NCI-H2081 treated with DMSO at 0.1 percent for 48 hours (cell line): ENCODE measurements at places on chromosomes 16 and 17.

DNA sequence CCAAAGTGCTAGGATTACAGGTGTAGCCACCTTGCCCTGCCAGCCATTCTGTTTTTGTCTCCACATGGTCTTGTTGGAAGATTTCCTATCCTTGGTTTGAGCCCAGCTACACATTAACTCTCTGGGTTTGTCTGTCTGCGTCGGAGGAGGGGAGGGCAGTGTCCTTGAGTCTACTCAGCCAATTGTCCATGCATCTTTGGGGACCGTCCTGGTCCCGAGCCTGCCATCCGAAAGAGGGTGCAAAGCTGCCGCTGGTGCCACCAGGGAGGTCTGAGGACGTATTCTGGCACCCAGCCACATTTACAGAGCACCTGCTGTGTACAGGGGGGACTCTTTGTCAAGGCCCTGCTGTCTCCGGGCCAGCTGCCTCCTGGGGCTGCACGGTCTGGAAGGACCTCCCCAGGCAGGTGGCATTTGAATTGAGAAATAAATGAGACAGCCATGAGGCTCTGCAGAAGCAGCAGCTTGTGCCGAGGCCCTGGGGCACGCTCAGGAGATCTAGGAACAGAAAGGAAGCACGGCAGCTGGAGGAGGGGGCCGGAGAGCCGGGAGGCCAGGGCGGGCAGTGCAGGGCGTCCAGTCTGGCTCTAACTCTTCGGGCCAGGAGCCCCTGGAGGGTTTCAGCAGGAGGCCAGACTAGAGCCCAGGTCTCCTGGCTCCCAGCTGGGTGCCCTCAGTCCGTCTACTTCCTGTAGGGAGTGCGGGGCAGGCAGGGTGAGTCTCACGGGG, 1.5 kb downstream of the CYBA start:
- DNase-seq: no peak

DNA sequence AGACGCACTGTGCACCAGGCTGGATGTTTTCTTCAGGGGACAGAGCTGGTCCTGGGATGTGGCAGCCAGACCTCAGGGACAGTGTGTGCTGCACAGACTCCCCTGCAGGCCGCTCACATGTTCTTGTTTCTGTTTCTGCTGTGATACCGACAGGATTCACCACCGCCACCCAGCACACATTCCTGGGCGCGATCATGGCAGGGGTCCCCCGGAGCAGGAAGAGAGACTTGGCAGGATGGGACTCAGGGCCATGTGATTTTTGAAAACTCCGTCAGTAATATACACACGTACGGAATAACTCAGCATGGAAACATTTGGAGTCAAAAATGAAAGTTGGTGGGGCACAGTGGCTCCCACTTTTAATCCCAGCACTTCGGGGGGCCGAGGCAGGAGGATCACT, 79.0 kb downstream of the HAPSTR1 start:
- DNase-seq: no peak

DNA sequence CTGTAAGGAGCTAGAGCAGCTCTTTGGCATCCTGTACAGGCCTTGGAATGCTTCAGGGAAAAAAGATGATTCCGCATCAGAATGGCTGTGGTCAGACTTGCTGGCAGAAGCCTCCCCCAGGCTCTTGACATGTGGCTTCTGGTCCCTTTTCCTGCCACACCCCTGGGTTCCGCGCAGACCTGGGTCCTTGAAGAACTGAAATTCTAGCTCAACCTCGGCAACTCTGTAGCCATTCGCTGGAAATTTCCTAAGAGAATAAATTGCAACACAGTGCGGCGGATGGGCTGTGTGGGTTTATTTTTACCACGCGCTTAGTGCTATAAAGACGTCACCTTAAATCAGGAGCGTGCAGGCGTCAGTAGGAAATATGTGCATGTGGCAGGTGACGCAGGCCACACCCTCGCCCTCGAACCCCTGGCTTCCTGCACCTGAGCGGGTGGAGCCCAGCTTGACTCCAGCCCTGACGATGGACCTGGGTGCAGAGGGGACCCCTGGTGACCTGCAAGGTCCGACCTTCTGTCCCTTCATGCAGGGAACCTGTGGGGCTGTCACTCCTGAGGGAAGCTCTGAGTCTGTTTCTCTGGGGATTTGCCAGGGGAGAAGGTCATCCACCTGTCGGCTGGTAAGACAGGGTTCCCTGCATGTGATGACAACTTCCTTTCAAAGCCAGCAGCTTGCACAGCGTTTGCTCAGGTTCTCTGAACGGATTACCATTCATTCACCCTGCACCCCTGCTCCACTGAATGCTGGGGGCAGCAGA, 46.3 kb downstream of the METRNL start:
- DNase-seq: no peak

DNA sequence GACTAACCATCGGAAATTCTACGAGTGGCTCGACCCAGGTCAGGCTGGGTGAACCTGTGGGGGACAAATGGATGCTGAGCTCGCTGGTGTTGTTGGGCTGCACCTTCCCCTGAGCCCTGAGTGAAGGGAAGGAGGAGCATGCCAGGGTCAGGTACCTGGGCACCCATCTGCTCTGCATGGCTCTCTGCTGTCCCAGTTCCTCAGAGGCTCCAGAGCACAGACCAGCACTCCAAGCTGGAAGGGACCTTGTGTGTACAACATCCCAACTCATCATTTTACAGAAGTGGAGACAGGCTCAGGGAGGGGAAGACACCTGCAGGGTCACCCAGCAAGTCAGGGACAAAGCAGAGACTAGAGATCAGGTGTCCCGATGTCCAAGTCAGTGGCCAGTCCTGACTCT, 84.9 kb upstream of the NLRP1 start:
- no peak for DNase-seq

GRCh38 chr17:50892101-50892776, 26.1 kb upstream of the TOB1 start:
- DNase-seq: no peak

GRCh38 chr16:78915811-78916345, 684.7 kb downstream of the MAF start:
- DNase-seq: no peak

DNA sequence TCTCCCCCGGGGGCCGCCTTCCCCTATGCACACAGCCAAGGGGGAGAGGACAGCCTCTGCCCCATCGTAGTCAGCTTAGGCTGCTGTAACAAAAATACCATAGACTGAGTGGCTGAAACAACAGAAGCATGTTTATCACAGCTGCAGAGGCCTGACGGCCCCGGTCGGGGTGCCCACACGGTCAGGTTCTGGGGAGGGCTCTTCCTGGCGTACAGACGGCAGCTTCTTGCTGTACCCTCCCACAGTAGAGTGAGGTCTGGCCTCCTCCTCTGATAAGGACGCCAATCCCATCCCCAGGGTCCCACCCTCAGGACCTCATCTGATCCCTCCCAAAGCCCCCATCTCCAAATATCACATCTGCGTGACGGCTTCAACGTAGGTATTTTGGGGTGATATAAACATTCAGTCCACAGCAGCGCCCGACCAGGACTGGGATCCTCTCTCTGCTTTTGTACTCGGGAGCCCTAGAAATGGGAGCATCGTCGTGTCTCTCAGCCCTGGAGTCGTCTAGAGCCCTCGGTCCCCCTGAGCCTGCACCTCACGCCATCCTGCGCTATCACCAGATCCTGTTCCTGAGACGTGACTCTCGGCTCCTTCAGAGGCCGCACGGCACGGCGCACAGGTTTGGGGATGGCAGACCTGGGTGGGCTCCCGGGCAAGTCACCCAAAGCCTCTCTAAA, 67.8 kb downstream of the RPH3AL start:
- no peak for DNase-seq

GRCh38 chr16:3444032-3444388, 530 bp downstream of the NAA60 start:
- DNase-seq: peak; percentile 5

DNA sequence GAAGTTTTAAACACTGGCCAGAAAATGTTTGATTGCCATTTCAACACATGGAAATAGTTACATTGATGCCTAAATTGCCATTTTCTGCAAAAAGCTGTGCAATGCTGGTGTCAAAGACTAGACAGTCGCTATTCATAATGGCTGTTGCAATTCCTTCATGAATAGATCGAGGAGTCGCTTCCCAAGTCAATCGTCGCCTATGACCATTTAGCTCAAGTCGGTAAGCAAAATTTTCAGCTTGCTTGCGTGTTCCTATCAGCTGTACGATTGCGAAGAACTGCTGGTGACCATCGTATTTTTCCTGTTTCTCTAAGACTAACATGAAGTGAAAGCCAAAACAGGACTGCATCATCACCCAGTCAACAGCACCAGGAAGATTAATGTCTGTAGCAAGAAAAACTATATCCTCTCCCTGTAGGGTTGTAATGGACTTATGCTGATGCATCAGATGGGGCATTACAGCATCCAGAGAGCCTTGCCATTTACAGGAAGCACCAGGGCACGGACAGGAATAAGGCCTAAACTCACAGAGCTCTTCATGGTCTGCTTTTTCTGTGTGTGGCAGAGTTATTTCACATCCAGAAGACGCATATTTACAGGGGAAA, 23.6 kb downstream of the SIAH1 start:
- no peak for DNase-seq

DNA sequence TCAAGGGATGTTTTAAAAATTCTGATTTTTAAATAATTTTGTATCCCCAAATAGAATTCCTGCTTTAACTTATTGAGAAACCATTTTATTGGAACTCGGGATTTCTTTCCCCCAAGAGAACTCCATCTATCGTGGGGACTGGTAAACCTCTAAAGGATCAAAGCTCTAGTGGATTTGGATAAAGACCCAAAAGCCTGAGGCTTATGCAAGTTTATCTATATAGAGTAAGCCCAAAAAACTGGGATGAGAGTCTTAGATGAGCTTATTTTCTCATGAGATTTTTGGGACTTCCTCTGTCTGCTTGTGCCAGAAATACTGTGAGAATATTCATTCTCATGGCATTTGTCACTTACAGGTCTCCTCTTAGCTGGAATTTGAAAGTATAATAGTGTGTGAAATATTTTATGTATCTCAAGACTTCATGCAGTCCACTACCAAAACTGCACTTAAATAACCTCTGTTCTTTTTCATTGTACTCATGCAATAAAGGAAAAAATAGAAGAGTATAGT, 333.1 kb downstream of the BCAS3 start:
- DNase-seq: no peak

- DNase-seq: no peak
Observed at GRCh38 chr16:69925311-69925710, 25.8 kb upstream of the CLEC18A start.

DNA sequence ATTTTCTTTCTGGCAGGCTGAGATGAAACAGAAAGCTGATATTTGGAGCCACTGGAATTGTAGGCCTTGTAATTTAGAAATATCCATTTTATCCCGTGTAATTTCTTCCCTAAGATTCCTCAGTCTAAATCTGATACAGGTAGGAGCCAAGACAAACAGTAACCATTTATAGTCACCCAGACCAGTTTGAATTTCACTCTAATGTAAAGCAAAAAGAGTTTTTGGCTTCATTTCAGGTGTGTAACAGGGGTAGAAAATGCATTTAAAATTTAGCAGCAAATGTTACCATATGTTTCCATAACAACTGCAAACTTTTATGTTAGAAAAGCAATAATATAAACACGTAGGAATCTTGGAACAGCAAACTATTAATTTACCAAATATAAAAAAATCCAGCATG, 249.4 kb downstream of the FTO start:
- DNase-seq: no peak

GRCh38 chr16:72481419-72481818, 309.5 kb upstream of the PMFBP1 start:
- DNase-seq: no peak

GRCh38 chr17:41196068-41196467, 6.4 kb downstream of the KRTAP9-1 start:
- DNase-seq: no peak

DNA sequence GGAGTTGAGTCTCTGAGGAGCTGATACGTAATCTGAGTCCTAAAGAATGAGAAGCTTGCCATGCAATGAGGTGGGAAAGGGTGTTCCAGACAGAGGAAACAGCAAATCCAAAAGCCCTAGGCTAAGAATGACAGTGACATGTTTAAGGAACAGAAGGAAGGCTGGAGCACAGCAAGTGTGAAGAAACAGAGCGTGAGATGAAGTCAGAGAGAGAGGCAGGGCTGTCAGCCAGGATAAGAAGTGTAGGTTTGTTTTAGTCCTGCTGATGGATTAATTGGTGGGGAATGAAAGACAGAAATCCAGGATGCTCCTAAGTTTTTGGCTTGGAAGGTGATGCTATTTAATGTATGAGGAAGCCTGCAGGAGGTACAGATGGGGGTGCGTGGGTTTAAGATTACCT, 14.5 kb downstream of the MMP28 start:
- DNase-seq: no peak

DNA sequence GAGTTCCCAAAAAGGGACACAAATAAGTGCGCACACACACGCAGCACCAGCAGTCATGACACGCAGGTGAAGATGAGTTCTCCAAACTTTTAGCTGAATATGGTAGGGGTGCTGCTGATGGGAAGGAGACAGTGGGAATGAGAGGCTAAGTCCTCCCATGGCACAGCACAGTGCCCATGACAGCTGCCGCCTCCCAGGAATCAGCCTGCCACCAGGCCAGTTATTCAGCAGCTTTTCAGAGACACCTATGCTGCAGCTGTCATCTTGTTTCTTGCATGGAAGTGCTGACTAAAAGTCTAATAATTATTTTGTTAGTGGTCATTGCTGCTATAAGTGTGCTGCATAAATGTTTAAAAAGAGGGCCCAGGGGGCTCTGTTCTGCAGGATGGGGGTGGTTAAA, 12.2 kb downstream of the WFIKKN2 start:
- no peak for DNase-seq

DNA sequence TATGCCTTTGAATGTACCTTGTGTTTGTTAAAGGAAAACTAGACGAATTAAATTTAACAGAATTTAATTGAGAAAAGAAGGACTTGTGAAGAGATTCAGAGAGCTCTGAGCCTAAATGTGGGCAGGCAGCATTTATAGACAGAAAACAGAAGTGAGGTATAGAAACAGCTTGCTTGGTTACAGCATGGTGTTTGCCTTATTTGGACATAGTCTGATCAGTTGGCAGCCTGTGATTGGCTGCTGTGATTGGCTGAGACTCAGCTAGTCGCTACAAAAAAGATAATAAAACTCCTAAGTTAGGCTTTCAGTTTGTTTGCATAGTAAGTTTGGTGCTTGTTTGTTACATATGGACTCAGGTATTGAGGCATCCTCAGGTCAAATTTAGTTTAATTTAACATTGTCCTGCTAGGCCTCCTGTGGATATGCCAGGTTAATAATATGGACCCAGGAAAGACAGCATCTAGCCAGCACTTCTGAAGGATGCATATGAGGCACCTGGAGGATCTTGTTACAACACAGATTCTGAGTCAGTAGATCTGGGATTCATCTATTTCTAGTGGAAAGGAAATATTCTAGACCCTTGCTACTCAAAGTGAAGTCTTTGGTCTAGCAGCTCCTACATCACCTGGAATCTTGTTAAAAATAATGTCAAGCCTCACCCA, 43.4 kb downstream of the SLFN5 start:
- DNase-seq: no peak

- no peak for DNase-seq
Observed at GRCh38 chr16:57802341-57803133, at the start of gene KIFC3. Gene KIFC3 (minus strand): TSS chr16:57802491. CDS start chr16:57798243, 4,248 bp downstream.
